NCI-H187 (cell line): ENCODE measurements at places on chromosomes 6 and 20.

GRCh38 chr6:41051873-41052272 lies 1.1 kb upstream of the APOBEC2 start:
- DNase-seq: no peak

GRCh38 chr20:9070304-9070703 lies 1.4 kb downstream of the PLCB4 start:
- DNase-seq: no peak

GRCh38 chr6:118122801-118123200 lies 215.7 kb downstream of the SLC35F1 start:
- DNase-seq: no peak

GRCh38 chr6:130069485-130069884 lies 51.1 kb downstream of the L3MBTL3 start:
- DNase-seq: no peak

DNA sequence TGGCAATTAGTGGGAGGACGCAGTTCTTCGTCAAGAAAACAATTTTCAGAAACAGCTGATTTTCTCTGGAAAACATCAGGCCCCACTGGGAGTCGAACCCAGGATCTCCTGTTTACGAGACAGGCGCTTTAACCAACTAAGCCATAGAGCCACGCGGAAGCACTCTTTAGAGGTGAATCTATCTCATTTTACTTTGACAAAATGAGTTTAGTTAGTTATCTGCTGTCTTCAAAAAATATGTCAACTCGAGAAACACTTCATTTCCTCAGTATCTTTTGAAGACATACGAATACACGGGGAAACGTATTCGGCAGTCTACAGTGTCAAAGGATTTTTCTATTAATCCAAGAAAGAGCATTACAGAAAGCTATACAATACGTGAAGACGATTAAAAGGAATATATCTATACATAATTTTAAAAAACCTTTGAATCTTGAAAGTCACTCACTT lies 26.7 kb downstream of the GPX6 start:
- no peak for DNase-seq

GRCh38 chr20:43691928-43692524 lies 25.1 kb downstream of the MYBL2 start:
- peak; percentile 3 for DNase-seq

- no peak for DNase-seq
These were observed 69.4 kb downstream of the NRN1 start for GRCh38 chr6:5937169-5937909.

- no peak for DNase-seq
These were observed 249.5 kb downstream of the ZFAND3 start for GRCh38 chr6:38068854-38069590.

- DNase-seq: no peak
These were observed 187.8 kb upstream of the STXBP5 start for GRCh38 chr6:147016440-147016839.

DNA sequence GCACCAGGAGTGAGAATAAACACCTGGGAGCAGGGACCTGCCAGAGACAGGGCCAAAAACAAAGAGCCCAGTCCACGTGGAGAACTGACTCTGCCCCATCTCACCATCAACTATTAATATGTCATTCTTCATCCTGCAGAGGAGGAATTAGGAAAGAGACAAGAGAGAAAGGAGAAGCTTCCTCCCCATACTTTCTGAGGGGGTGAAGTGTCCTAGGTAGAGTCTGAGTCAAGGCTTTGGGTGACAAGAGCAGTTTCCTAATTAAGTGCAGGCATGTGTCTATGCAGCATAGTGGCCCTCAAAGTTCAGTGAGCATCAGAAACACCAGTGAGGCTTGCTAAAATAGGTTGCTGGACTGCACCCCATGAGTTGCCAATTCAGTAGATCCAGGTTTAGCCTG lies 40.7 kb upstream of the BMP2 start:
- DNase-seq: no peak

- peak; percentile 17 for DNase-seq
These were observed 522 bp upstream of the EPB41L1 start for GRCh38 chr20:36153736-36154699.

DNA sequence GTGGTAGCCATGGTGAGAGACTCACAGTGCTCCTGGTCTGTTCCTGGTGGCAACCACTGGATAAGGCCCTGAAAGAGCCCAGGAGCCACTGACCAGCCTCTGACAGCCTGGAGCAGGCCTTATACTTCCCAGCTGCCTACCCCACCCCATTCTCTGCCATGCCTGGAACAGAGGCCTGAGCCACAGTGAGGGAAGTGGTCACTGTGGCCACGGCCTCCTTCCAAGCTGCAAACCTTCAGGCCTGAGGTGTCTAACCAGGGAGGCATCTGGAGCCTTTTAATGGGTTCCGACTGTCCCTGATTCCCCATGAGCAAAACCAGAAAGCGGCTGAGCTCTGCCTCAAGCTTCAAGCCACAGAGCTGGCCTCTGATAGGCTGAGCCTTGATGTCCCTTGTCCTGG lies 113.0 kb upstream of the SIRPA start:
- no peak for DNase-seq

GRCh38 chr6:75952128-75952527 lies 120.3 kb downstream of the IMPG1 start:
- DNase-seq: no peak

- no peak for DNase-seq
These were observed 319.1 kb upstream of the NT5E start for GRCh38 chr6:85130743-85131142.

DNA sequence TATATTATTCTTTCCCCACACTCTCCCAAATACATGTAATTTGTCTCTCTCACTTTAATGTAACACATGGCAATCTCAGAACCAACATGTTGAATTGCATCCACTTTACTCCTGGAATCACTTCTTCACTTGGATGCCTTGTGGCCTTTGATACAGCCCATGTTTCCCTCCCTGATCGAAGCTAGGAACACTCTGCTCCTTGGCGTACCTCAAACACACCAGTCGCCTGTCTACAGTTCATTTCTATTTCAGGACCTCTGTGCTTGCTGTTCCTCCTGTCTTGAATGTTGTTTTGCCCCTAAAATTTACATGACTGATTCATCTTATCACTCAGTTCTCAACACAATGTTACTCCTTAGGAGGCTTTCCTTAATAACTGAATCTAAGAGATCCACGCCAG lies 102.3 kb upstream of the VSTM2L start:
- no peak for DNase-seq

- no peak for DNase-seq
These were observed 70.6 kb upstream of the PHACTR1 start for GRCh38 chr6:12645941-12646340.

DNA sequence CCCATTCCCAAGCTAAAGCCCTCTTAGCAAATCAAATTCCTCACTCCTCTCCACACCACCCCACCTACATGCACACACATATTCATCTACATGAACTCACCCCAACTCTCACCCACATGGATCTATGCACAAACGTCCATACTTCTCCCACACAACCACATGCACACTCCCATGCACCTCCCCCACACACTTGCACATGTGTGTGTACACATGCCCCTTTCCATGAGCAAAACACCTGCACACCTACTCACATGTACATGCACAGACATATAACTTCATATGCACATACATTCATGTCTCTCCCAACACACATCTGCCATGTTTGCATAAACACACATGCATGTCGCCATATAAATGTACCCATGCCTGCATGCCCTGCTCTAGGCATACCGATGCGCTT lies 22.8 kb upstream of the CST1 start:
- no peak for DNase-seq

GRCh38 chr6:134447883-134448387 lies 130.0 kb upstream of the SGK1 start:
- no peak for DNase-seq

GRCh38 chr20:23237201-23237600 lies 113.4 kb upstream of the NXT1 start:
- no peak for DNase-seq

GRCh38 chr6:25219216-25219916 lies 59.8 kb upstream of the CARMIL1 start:
- no peak for DNase-seq

- no peak for DNase-seq
These were observed 31.9 kb downstream of the DUSP22 start for GRCh38 chr6:324116-324728.

DNA sequence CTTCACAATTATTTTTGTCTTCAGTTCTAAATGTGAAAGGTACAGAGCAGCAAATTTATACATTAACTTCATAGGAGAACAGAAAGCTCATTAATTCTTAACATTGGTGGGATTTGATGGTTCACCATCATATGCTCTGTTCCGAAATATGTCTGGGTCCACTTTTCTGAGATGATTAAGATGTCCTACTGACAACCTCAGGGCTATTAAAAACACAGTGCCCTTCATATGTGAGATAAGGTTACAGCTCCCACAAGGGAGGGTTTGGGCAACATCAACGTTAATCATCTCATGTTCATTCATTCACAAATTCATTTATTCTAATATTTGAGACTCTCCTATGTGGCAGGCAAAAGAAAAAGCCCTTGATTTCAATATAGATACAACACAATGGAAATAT lies 91.2 kb downstream of the ELOVL5 start:
- no peak for DNase-seq

GRCh38 chr6:157579467-157580031 lies 198.6 kb downstream of the ZDHHC14 start:
- DNase-seq: no peak

- no peak for DNase-seq
These were observed 480.5 kb upstream of the ID4 start for GRCh38 chr6:19356692-19357091.

- no peak for DNase-seq
These were observed 158.8 kb downstream of the DST start for GRCh38 chr6:56483929-56484328.

GRCh38 chr6:13328076-13328874 lies at the start of gene TBC1D7:
Gene TBC1D7, minus strand, starts transcription at chr6:13328537. Its CDS starts 1,639 bp downstream, at chr6:13326898.
- peak; percentile 91 for DNase-seq
